ENCODE measurements at places on chromosomes 5 and 9.
A peak's percentile ranks its signal among the peaks of the same experiment; 100 is the strongest.

GRCh38 chr9:19231904-19232822 lies 1.7 kb downstream of the DENND4C start:
- DNase-seq = no peak

- no peak for DNase-seq
Observed at GRCh38 chr9:70479880-70480291, 65.4 kb upstream of the KLF9 start.

DNA sequence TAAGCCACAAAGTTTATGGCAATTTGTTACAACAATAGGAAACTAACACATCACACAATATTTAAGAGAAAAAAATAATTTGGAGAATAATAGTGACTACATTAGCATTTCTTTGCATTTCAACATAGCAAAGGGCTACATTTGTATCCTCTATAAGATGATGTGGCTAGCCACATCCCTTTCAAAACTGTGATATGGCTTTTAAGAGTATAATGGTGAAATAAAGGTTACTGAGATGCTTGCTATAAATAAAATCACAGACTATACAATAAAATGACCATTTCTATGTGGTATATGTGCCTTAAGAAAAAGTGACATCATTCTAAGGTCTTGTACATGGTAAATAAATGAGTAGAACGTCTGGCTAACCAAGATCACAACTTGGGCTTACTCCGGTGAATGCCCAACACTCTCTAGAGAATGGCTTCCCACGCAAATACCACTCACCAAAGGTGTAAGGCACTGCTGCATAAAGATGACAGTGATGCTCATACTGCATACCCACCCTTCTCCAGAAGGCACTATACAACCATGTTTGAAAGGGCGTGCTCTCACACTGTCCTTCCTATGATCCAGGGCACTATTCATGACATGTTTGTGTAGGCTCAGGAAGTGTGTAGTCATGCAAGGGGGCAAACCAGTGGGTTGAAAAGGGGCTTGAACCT lies 286.5 kb downstream of the MLLT3 start:
- no peak for DNase-seq

- no peak for DNase-seq
Observed at GRCh38 chr9:120755044-120755443, 38.2 kb downstream of the FBXW2 start.

- no peak for DNase-seq
Observed at GRCh38 chr9:74503219-74503618, 6.1 kb downstream of the RORB start.

DNA sequence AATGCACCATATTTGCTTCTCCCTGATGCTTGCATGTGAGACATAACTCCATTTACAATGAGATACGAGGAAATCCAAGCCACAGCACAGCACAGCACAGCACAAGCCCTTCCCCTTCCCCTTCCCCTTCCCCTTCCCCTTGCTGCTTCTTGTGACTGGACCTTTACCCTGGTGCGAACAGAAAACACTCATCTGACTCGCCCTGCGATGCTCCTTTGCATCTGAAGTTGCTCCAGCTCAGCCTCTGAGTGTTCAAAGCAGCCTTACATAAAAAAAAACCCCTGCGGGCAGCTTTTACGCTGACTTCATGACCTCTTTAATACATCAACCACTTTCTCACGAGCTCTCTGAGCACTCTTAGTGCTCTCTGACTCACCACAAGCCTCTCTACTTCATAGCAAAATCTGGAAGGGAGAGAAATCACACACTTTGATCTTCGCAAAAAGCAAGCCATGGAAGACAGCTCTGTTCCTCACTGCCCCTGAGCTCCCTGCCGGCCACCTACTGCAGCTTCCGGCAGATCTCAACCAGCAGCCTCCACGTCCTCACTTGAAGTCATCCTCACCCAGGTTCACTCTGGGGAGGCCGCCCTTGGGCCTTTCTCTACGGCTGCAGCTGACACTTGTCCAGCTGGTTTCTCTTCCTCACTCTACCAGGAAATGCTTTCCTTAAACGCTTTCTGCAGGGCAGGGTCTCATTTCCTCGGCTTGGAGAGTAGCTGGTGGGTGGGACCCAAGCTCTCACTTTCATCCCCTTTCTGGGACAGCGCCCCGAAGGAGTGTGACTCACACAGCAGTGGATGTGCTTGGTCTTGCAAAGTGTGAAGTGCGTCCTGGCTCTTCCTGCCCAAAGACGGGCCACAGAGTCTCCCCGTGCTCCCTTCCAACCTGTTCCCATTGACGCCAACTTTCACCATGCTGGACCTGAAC lies 5.3 kb downstream of the SLC34A1 start:
- peak; percentile 68 for DNase-seq

- no peak for DNase-seq
Observed at GRCh38 chr5:919356-920000, 26.8 kb downstream of the TRIP13 start.

GRCh38 chr5:134024811-134025210 lies 20.0 kb upstream of the VDAC1 start:
- DNase-seq = no peak

DNA sequence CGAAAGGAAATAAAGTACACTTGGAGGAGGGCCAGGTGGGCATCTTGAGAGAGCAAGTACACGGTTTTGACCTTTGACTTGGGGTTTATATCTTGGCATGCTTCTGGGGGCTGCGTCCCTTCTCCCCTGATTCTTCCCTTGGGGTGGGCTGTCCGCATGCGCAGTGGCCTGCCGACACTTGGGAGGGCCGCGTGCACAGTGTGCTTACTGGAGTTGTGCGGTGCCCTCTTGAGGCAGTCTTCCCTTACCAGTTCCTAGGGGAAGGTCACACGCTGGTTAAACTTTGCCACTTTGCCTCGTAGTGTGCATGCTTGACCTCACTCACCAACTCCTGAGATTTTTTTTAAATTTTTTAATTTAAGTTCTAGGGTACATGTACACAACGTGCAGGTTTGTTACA lies 4.3 kb upstream of the CLPTM1L start:
- DNase-seq = no peak

- DNase-seq = no peak
Observed at GRCh38 chr9:5485378-5486085, 24.8 kb upstream of the PDCD1LG2 start.

- no peak for DNase-seq
Observed at GRCh38 chr5:172775326-172776234, 4.6 kb upstream of the DUSP1 start.

GRCh38 chr9:96565671-96566497 lies 53.8 kb downstream of the CDC14B start:
- DNase-seq = no peak

- peak; percentile 50 for DNase-seq
Observed at GRCh38 chr5:176810081-176810597, at the start of gene UNC5A. Gene UNC5A, plus strand, starts transcription at chr5:176810559. Its CDS starts 192 bp downstream, at chr5:176810751.

DNA sequence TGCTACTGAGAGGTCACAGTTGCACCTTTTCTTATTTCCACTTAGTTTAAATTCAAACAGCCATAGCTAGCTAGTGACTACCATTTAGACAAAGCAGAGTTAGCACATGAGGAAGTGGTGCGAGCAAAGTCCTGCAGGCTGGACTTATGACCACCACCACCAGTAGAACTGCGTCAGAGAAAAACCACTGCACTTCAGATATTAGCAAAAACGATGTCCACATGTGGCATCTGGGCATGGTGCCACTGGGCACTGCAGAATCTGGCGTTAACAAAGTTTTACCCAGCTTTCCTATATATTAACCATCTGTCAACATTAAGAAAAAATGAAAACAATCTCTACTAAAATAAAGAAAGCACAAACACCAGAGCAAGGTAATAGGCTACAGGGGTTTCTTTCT lies 80.1 kb downstream of the SPTLC1 start:
- DNase-seq = no peak

GRCh38 chr5:140408750-140409241 lies 7.2 kb downstream of the ANKHD1 start:
- no peak for DNase-seq

Measured in stimulated activated CD4-positive, alpha-beta T cell treated with anti-CD3 and anti-CD28 coated beads, Interleukin-4, amount 100 ng/mL, for 24 hours (primary cell).